Activated CD4-positive, CD25-positive, alpha-beta regulatory T cell (primary cell): ENCODE measurements at places on chromosomes 3 and 15.

GRCh38 chr3:154955907-154956533 lies 124.1 kb upstream of the MME start:
- DNase-seq, result no peak

DNA sequence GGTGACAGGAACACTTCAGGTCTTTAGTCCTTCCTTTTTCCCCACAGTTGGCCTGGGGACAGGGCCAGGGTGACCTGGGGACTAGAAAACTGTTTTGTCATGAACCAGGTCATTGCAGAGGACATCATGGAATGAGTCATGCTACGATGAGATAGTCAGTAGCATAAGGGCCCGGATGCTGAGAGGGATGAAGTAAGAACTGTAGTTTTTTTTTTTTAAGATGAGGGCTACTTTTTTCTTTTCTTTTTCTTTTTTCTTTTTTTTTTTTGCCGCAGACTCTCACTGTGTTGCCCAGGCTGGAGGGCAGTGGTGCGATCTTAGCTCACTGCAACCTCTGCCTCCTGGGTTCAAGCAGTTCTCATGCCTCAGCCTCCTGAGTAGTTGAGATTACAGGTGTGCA lies 8.0 kb downstream of the MAP2K5 start:
- no peak for DNase-seq

- DNase-seq, result no peak
Observed at GRCh38 chr15:62975515-62975914, 67.0 kb upstream of the TPM1 start.

DNA sequence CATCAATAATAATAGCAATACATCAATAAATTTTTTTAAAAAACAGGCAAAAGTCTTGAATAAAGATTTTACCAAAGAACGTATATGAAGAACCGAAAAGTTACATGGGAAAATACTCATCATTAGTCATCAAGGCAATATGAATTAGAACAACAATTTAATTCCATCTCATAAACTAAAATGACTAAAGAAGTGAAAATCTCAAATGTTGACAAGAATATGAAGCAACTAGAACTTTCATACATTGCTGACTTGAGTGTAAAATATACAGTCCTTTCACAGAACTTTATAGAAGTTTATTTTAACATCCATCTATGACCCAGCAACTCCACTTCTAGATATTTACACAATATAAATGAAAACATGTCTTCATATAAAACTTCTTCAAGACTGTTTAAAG lies 35.3 kb upstream of the ABHD10 start:
- DNase-seq, result no peak

DNA sequence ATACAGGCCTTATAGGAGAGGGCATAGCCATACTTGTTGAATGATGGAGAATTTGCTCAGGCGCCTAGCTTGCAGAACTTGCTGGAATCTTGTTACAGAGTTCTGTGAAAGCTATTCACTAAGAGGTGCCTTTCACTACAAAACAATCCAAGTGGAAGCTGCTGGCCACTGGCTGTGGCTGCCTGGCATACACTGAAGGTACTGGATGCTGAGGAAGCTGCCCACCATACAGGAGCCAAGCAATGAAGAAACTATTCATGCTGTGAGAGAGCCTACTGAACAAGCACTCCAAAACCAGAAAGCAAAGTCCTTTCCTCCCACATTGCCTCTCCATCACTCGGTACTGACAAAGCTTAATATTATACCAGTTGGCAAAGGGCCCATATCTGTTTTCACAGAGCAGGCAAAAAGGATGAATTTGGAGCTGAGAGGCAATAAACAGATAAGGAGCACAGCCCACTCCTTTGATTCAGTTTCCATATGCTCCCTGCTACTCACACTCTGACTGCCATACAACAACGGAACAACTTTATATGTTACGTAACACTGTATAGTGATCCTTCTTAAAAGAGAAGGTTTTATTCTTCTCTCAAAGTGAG lies 192.6 kb upstream of the ALCAM start:
- DNase-seq, result no peak

DNA sequence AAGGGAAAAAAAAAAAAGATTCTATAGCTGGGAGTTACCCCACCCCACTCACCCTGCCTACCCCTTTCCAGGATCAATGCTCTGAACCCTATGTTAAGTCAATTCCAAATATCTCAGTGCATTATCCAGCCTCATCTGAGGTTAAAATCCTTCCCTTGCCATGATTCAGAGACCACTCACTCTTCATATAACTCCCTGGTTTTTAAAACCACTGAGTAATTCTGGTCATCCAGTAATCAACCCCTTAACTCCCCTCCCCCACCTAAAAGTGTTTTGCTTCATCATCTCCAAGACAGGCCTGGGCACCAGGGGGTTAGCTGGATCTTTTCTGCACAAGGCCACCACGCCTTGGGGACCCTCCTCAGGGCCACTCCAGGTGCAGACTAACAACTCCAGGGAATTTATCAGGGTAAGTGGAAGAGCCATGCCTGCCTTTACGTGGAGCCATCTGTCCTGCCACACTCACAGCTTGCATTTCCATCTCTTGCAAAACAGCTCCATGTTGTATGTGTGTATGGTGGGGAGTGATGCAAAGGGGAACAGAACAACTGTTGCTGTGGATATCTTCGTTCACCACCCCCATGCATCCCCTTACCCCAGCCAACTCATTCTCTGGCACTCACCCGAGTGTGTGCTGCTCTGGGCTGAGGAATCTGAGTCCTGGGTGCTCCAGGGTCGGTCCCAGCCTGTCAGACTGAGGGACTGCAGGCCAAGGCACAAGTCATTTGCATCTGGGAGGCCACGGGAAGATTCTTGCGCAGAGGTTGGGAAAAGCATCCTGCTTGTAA lies 30.7 kb upstream of the RPS17 start:
- no peak for DNase-seq

DNA sequence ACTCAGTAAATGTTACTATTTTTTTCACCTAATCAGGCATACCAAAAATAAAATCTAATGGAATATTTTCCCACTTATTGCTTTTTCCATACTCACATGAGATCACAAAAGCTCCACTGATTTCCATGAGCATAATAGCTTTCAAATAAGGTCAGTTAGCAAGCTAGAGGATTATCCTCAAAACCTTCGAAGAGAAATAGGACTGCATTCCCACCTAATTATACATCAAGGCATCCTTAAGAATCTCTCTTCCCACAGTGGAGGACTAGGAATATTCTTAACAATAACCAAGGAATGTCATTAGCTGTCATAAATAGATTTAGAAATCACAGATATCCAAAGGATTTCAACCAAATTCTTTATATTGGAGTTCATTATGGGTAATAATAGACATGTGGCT lies 127.9 kb upstream of the STT3B start:
- DNase-seq, result no peak

DNA sequence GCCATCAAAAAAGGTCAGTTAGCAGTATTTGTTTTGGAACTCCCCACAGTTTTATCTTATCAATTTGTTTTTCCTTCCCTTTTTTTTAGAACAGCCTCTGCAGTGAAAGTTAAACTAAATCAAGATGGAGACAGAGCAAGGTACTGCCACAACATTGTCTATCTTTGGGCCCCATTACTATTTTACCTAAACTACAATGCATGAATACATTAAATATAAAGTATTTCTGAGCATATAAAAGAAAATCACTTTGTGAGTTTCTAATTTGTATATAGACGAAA lies 139.5 kb downstream of the MEIS2 start:
- no peak for DNase-seq

GRCh38 chr3:183590442-183590841 lies 34.9 kb upstream of the KLHL6 start:
- DNase-seq, result no peak

DNA sequence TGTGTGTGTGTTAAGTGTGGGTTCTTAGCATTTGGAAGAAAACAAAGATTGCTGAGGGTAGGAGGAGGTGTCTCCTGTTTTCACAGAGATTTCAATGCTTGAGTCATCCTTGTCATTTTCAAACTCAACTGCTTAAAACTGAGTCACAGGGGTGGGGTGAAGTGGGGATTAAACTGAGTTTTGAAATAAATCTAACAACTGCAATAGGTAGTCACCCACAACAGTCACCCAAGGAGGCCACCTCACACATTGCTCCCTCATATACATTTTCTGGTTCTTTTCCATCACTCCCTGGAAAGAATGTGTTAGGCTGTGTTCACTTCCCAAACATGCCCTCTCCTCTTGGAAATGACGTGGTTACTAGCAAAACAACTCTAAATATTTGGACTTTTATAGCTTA lies 187.7 kb upstream of the CMC1 start:
- no peak for DNase-seq

DNA sequence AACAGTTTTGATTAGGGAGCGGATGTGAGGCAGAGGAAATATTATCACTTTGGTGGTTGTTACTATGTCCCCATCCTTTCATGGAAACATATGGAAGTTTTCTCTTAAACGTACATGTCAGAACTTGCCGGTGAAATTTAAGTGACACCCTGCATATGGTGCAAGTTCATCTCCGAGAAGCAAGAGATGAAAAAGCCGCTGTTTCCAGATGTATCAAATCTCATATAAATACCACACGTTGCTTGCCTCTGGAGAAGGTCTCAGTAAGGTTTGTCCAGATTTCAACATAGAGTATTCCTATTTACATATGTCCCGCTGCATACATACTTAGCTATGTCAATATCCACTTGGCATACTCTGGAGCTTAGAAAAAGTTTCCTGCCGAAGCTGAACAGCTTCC lies 172.2 kb upstream of the ICE2 start:
- DNase-seq, result no peak

GRCh38 chr15:39144613-39145499 lies 436.0 kb upstream of the THBS1 start:
- no peak for DNase-seq
